ENCODE measurements at places on chromosomes 12 and 14.
A peak's percentile ranks its signal among the peaks of the same experiment; 100 is the strongest.

DNA sequence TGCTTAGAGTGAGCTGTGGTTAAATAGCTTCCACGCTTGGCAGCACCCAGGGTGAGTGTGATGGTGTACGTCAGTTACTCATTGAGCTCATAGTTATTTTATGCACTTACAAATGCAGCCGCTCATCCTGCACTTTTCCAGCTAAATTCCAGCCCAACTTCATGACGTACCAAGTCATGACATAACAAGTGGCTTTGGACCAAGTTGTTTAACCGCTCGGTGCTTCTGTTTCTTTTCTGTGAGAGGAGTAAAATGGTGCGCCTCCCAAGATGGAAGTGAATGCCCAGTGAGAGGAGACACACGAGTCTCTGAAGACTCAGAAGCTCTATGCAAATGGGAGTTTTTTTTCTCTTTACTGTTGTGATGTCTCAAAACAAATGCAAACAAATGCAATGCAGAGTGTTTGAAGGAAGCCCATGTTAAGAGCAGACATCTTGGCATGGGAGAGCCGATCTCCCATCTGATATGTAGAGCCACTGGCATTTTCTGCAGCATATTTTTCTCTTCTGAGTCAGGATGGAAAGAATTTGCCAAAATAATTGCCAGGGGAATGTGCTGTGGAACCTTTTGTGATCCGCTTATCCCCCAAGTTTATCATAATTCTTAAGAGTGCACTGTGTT is 72.2 kb downstream of the FBXW8 start:
- DNase-seq = no peak

DNA sequence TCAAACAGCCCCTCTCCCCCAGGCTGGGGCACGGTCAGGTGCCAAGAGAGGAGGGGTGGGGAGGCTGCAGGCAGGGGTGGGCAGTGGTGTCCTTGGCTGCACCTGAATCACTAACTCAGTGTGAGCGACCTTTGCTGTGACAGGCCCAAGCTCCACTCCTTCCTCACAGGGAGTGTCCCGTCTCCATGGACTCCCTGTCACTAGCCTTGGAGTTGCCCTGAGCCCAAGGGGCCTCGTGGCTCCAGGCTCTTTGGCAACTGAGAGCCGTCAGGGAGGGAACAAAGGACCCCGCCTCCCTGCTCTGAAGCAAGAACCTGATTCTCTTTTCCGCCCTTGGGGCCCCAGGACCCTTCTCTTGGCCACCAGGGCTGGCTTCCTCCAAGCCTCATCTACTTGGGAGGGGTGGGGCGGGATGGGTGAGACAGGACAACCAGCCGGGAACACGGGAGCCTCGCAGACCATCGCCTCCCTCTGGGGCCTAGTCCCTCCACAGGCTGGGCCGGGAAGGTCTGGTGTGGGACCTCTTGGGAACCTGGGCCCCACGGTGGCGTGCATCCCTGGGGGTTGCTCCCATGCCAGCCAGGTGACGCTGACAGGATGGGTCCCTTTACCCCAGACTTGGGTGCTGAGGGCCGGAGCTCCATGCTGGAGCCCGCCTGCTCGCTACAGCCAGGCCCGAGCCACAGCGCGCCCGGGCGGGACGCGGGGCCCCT is 935 bp upstream of the ADSS1 start:
- no peak for DNase-seq

- no peak for DNase-seq
These were observed 106.9 kb downstream of the SCARB1 start for GRCh38 chr12:124756760-124757159.

GRCh38 chr12:14427929-14428328 is 62.4 kb downstream of the ATF7IP start:
- no peak for DNase-seq

- no peak for DNase-seq
These were observed 55.4 kb downstream of the KDM2B start for GRCh38 chr12:121525411-121525810.

DNA sequence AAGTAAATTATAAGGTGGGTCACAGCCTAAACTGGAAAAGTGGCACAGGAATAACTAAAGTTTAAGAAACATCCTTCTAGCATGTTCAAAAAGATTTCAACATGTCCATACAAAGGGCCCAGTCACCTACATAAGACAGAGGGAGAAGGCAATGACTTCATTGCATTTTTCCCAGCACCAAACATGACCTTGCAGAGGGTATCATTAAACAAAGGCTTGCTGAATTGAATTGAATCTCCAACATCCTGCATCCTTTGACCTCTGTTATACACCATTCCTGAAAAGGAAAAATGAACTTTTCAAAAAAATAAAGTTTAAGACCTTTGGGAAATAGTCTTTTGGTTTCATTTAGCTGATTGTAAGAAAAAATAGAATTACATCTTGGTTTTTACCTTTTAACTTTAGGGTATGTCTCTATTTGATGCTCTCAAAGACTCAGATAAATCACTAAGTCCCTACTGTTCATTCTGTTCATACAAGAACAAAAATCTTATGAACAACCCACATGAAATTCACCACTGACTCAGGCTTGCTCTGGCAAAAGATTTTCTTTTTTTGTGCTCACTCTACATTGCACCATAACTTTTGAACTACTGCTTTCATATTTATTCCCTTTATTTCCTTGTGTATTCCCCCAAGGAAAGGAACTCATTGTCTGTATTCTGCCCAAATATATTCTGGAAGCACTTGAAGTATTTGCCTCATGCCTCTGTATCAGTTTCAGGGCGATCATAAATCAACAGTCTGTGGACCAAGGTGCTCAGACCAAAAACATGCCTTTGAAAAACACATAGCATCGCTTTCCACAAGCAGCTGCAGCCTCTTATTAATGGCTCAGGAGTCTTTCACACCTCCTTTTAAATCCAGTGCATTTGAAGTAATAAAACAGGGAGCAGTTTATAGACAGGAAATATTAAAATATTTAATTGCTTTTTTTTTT is 121.7 kb downstream of the DUSP6 start:
- DNase-seq = no peak

DNA sequence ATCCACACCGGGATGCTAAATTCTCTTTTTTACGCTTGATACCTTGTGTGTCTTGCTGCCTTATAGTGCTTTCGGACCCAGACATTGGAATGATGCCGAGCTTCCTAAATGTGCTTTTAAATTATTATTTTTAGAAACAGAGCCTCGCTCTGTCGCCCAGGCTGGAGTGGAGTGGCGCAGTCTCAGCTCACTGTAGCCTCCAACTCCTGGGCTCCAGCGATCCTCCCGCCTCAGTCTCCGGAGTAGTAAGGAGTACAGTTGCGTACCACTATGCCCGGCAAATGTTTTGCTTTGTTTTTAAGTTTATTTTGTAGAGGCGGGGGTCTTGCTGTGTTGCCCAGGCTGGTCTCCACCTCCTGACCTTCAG is 489 bp upstream of the EML5 start:
- no peak for DNase-seq

GRCh38 chr12:114444422-114445279 is 38.7 kb upstream of the TBX5 start:
- no peak for DNase-seq

- no peak for DNase-seq
These were observed 98.1 kb downstream of the EML1 start for GRCh38 chr14:99891266-99891665.

- DNase-seq = no peak
These were observed 5.4 kb downstream of the FBXW8 start for GRCh38 chr12:116916122-116916521.

GRCh38 chr14:66133666-66134065 is 352.5 kb upstream of the CCDC196 start:
- no peak for DNase-seq

DNA sequence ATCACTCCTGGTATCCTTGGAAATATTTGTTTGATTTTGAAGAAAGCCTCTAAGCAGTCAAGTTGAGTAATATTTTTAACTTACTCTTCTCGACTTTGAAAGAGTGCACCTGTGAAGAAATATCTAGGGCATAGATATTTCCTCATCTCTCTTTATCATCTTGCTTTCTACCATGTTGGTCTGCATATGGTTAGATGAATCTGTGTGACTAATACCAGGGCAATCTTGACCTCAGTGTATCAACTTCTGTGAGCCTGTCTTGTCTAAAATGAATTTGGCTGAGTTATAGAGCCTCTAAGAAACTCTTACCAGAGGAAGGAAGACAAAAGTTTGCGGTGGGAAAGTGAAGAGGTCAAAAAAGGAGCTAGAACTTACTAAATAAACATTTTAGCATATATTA is 68.4 kb downstream of the SYT1 start:
- no peak for DNase-seq

DNA sequence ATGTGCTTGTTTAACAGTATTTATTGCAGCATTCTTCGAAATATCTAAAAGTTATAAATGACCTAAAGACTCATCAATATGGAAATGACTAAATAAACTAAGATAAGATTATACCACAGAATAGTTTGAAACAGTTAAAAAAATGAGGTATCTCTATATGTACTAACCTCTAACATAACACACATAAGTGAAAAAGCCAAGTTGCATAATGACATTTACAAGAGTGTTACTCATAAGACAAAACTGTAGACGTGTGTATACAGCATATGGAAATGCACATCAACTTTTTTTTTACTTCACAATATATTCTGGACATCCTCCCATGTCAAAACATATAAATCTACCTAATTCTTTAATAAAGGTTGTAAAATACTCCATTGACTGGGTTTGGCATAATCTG is 22.8 kb downstream of the CPM start:
- no peak for DNase-seq

DNA sequence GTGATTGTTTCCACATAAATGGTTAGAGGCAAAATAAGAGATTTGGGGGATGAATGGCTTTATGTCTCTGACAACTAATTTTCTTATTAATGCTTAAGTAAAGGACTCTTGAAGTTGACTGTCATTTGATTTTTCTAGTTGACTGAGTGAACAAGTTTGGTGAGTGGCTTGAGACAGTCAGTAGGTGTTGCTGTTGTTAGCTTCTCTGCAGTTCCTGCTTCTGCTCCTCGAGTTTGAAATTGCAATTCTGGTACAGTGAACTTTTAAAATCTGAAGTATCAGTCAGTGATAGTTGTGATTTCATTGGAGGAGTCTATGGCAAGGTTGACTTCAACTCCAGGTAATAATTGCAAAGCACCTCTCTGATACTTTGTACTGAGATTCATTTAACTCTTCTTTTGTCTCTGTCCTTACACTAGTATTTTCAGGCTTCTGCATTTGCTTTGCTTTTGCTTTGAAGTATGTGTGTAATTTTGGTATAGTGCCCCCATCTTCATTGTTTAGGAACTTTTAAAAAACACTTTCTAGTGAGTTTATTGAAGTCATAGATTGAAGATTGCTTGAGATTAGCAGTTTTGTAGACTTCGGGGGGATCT is 415.5 kb downstream of the PCNX1 start:
- no peak for DNase-seq

DNA sequence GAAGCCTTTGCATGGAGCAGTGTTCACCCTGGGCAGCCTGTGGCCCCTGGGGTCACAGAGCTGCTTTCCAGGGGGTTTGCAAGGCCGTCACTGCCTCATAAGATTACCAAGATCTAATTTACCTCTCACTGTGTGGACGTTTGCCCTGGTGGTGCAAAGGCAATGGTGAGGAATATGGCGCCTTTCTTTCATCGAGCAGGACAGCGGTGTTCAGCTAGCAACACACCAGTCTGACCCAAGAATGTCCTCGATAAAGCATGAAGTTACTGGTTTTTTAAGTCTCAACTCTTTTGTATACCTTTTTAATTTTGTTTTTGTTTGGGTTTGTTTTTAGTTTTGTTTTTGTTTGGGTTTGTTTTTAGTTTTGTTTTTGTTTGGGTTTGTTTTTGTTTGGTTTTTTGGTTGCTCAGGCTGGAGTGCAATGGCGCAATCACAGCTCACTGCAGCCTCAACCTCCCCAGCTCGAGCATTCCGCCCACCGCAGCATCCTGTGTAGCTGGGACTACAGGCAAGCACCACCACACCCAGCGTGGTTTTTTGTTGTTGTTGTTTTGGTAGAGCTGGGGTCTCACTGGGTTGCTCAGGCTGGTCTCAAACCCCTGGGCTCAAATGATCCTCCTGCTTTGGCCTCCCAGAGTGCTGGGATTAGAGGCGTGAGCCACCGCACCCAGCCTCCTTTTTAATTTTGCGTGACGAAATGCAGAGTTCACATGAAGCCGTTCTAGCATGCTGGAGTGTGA is 57.9 kb downstream of the PPP2R5C start:
- DNase-seq = peak; percentile 32

All from activated naive CD4-positive, alpha-beta T cell (primary cell).